Fibroblast of skin of right quadriceps (primary cell): ENCODE measurements at places on chromosomes 5 and 9.

DNA sequence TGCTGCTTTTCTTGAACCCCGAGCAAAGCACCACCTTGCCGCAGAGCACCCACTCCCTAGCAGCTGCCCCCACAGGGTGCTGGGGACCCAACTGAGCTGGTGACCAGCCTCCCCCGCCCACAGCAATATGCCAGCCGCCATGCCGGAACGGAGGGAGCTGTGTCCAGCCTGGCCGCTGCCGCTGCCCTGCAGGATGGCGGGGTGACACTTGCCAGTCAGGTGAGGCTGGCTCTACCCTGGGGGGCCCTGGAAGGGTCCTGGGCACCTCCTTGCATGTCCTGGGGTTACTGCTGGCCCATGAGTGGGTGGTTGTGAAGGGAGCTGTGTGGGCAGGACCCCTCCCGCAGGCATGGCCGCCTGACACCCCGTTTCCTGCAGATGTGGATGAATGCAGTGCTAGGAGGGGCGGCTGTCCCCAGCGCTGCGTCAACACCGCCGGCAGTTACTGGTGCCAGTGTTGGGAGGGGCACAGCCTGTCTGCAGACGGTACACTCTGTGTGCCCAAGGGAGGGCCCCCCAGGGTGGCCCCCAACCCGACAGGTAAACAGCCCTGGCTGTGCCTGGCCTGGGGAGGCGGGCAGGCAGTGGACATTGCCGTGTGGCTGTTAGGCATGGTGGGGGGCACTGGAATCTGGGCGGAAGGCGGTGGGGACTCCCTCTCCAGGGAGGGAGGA, 7.2 kb downstream of the EGFL7 start:
- no peak for DNase-seq

- DNase-seq, result no peak
Observed at GRCh38 chr5:141532726-141533125, 43.8 kb downstream of the PCDHGC5 start.

DNA sequence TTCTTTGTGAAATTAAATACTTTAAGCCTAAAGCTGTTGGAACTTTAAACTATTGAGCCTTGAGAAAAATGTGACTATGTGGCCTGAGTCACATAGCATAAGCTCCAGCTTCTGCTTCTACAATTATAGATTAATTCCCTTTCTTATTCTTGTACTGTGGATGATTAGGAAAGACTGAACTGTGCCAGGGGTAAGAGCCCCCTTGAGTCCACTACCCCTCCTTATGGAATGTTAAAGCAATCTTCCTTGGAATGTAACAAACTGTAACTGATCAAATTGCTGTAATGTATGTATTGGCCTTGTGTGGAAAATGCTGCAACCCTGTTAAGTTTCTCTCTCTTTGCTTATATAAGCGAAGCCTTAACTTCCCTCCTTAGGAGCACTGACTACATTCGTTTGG, 273.2 kb downstream of the FAM170A start:
- DNase-seq, result no peak

GRCh38 chr5:134582941-134583340, 49.7 kb downstream of the SAR1B start:
- no peak for DNase-seq

GRCh38 chr9:130142641-130143040, 29.6 kb upstream of the NCS1 start:
- DNase-seq, result no peak

DNA sequence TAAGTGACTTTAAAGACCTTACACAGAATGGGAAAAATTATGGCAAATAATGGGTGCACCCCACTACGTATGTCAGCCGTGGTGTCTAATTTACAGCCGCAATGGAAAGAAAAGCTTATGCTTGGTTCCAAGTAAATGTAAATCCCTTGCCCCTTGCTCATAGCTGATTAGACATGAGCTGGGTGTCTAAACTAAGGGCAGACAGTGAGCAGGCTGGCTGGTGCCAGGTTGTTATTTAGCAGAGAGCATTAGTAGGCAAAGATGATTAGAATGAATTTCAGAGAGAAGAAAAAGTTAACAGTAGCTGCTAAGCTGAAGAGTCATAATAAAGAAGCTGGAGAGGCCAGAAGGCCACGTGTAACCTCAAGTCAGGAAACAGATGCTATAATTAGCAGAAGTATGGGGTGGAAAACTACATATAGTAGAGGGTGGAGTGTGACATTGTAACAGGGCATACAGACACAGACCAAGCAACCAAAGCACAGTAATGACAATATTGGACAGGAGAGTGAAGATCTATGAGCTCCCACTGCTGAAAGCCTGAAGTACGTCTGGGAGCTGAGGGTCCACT, 257.7 kb downstream of the MCTP1 start:
- no peak for DNase-seq

DNA sequence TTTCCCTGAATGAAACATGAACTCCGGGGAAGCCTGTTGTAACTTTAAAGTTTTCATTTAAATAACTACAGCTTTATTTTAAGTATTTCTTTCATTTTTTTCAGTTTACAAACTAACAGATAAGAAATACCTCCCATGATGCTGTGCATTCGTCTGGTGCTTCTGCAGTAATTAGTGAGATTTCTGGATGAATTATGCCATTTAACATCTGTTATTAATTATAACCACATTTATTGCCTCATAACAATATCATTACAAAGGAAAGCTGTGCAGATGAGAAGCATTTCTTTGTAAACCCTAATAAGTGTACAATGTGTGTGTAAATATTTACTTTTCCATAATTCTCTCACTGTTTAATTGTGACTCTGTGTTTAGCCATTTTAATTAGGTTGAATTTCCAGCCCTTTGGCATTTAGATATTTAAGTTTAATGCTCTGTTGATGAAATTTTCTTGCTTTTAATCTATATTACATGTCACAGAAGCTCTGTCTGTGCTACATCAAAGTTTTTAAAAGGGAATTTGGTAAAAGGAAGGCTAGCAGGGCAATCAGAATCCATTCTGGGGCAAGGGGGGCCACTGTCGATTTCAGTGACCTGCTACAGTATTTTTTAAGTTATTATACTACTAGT, 418.0 kb downstream of the SPATA31D1 start:
- no peak for DNase-seq

GRCh38 chr5:179379321-179379890, 34.1 kb upstream of the ADAMTS2 start:
- DNase-seq, result no peak

DNA sequence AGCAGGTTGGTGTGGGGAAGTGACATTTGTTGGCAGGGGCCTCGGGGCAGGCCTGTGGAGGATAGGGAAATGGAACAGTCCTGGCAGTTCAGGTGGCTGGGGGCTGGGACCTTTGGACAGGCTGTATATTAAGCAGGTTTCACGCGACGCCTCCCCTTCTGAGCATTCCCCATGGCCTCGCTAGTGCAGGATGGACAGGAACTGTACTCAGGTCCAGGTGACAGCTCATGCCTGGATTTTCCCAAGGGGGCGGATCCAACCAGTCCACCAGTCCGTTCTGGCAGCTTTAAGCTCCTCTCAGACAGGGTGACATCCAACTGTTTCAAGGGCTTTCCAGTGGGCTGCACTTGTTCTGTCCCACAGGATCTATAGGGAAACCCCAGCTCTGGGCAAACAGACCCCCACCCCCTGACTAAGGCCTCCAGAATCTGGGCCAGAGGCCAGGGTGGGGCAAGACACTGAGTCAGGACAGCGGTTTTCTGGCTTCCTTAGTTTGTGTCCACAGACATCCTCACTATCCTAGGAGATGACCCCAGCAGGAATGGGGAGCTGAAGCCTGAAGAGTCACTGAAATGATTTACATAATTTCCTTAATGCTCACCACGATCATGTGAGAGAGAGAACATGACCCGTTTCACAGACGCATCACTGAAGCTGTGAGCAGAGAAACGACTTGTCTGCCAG, 20.9 kb downstream of the CSF2 start:
- peak; percentile 95 for DNase-seq

DNA sequence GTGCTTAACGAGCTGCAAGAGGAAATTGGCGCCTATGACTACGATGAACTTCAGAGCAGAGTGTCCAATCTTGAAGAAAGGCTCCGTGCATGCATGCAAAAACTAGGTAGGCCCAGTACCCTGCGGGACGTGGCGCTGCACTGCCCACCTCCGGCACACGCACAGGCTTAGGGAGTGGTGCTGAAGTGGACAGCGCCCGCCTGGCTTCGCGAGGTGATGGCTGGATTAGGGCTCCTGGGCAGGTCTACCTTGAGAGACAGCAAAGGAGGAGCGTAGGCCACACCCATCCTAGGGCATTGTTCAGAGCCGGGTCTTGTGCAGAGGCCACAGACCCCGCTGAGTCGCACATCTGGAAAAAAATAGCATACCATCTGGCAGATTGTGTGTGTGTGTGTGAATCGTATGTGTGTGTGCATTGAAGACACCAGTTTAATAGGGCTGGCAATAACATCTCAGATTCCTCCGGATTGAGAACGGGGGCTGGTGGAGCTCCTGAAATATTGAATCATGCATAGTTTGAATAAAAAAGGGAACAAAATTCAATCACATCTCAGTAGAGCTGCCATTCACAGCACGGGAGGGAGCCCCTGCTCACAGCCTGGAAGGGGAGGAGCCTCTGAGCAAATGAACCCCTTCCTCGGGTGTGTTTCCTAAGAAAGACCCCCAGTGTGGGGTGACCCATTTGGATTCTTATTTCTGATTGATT, 11.1 kb downstream of the OLFM1 start:
- DNase-seq, result peak; percentile 8
